Heart right ventricle (tissue), 16 donors: ENCODE measurements at places on chromosomes 3 and 15.
A peak's percentile ranks its signal among the peaks of the same experiment; 100 is the strongest.

DNA sequence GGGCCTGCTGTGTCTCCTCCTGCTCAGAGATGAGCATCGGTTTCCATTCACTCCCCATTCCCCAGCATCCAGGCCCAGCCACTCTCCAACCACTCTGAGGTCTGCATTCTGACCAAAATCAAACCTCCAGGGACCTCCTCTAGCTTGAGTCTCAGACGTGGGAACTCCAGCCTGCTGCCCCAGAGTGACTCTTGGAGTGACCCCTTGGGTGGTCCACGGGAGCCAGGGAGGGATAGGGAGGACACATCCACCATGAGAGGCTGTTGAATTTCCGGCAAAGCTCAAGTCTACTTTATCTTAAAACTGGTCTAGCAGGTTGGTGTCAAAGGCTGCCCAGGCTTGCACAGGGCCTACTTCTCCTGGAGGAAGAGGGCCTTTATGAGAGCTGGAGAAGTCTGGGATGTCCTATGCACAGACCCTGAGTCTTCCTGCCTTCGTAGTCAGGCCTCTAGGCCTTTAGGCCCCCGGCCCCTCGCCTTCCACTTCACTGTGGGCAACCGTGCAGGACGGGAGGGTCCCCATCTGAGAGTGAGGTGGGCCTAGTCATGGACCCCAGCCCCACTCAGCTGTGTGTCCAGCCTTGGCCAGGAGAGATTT, 8.9 kb downstream of the CISH start:
- DNase-seq: no peak

- DNase-seq: no peak
These were observed 381.4 kb downstream of the NTRK3 start for GRCh38 chr15:87874896-87875711.

DNA sequence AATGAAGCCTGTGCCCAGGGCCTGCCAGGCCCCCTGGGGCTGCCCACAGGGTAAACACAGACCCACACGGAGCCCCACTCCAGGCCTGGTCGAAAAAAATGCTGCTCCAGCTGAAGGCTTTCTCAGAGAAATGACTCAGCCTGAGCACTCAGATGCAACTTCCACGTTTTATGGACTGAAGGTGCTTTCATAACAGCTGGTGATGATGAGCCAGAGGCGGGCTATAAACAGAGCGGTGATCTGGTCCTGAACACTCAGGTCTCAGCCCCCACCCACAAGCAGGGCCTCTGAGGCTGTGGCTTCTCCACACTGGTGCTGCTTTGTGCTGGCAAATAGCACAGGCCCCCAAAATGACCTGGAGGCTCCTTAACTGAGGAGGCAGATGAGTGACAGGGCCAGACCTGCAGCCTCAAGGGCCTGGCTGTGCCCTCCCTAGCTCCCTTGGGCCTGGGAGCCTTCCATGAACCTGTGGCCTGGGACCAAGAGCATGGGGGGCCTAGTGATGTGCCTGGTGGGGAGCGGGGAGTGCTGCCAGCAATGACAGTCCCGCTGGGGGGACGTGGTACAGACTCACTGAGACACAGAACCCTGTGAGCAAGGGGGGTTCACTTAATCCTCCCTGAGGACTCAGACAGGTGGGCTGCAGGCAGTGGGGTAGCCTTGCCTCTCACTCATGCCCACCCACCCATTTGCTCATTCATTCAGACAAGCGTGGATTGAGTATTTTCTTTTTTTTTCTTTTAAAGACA, 23.0 kb upstream of the FURIN start:
- no peak for DNase-seq

GRCh38 chr3:184155644-184156521, 706 bp downstream of the DVL3 start:
- peak; percentile 31 for DNase-seq

DNA sequence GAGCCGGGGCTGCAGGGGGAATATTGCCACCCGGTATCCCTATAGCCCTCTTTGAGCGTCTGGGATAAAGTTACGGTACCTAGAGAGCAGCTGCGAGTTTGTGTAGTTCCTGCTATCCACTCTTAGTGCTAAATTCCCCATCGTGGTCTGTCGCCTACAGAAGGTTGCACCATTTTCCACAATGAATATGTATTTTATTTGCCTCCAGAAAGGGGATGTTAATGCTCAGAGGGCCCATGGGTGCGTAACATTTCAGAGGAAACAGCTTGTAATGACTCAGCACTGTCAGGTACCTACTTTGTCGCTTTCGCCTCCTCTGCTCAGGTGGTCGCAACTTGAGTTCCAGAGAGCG, 1.1 kb downstream of the SLCO3A1 start:
- no peak for DNase-seq

- DNase-seq: no peak
These were observed 544 bp upstream of the GATM start for GRCh38 chr15:45378913-45379262.

DNA sequence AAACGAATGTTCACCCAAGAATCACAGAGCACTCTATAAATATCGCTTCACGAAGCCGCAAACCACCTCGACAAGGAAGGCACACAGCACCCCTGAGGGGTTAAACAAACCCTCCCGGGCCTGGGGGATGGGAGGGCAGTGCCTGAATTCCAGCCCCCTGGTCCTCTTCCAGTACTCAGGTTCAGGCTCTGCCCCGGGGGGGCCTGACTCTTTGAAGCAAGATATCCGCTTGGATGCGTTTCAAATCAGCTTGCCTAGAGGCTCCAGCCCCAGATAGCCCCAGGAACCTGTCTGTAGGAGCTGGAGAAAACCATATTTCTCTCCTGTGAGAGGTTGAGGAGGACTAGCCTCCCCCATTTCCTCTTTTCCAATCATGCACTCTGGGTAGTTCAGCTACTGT, 194.7 kb downstream of the WNT5A start:
- no peak for DNase-seq

- no peak for DNase-seq
These were observed 31.8 kb downstream of the RAB6B start for GRCh38 chr3:133863911-133864310.

DNA sequence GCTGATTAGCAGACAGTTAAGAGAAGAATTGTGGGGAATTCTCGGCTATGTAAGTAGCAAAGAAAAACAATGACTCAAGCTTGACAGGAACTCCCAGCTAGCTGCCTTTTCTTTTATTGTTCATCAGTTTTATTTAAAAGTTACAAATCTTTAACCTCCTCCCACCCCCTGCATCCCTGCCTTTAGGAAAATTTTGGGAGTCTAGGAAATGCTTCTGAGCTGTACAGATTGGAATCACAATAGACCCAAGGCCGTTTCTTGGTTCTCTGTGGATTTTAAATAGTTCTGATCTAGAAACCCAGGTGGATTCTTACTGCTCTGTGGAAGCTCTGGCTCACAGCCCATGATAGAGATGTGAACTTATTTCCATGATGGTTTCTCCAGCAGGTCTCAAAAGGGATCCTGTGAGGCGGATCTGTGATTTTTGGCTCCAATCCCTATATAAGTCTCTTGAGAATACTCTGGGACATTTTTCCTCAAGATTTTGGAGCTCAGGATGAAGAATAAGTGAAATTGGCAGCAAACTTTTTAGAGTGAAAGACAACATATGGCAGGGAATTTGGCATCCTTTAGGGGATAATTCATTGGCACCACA, 312.3 kb downstream of the EPHA3 start:
- DNase-seq: peak; percentile 67

DNA sequence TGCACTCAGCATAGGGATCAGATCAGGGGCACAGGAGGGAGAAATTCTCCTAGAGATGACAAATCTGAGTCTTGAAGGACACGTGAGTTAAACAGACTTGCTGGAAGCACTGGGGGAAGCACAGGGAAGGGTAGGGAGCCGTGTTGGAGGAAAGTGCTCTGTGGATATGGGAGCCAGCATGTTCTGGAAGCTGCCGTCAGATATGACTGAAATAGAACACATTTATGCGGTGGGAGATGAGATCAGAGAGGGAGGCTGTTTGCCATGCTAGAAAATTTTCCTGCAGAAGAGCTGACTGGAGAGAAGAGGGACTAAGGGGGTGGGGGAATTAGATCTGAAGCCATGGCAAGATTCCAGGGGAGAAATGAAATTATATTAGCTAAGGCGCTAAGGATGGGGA, 1.8 kb downstream of the TAMM41 start:
- no peak for DNase-seq

DNA sequence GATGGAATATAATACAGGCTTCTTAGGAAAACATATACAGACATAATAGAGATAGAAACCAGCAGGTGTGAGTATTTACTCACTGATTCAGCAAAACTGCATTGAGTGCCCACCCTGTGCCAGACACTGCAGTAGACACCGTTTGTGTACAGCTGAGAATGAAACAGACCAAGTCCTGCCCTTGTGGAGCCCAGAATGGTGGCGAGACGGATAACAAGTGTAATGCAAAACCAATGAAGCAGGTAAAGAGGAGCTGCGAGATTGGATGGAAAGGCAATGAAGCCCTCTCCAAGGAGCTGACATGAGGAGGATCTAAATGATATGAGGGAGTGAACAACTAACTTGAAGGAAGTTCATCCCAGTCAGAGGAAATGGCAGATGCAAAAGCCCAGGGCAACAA, 256.4 kb downstream of the MEX3B start:
- no peak for DNase-seq

DNA sequence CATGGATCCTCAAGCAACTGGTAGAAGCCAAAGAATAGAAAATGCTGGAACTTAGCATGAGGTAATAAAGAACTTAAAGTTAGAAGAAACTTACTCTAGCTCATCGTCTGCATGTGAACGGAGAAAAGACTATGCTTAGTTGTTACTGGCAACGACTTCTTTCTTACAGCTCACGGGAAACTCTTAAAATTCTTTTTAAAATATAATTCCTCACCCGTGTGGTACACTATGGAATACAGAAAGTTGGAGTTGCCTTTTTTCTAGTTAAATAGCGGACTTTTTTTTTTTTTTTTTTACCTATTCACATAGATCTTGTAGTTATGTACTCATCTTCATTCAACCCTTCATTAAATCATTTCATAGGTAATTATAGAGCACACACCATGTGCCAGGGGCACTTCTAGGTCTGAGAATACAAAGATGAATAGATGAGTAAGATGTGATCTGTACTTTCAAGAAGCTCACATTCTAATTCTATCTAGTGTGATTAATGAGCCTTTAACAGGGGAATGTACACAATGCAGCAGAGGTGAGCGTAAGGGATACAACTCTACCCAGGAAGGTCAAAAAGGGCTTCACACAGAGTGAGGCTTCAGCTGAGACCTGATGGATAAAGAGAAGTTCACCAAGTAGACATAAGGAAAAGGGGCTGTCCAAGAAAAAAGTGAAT, 18.4 kb upstream of the KCNMB2 start:
- DNase-seq: no peak

- no peak for DNase-seq
These were observed 10.2 kb upstream of the LINGO1 start for GRCh38 chr15:77642793-77643430.

DNA sequence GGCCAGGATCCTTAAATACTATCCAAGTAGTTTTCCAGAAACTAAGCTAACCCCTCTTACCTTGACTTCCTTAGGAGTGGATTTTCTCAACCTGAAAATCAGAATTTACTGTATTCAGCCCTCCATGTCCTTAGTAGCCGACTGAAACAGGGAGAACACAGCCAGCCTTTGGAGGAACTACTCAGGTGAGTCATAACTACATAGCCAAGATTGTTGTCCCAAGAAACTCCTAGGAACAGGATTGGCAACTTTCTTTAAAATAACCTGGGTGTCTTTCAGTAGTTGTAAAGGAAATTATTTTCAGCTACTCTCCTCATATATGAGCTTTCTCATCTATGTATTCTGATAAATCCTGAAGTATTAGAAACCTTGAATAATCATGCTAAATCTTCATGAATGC, 22.3 kb downstream of the FANCD2OS start:
- no peak for DNase-seq

- no peak for DNase-seq
These were observed 70.0 kb downstream of the EXOG start for GRCh38 chr3:38566215-38566528.

GRCh38 chr3:99875929-99876841, 58.5 kb downstream of the CMSS1 start:
- peak; percentile 84 for DNase-seq

DNA sequence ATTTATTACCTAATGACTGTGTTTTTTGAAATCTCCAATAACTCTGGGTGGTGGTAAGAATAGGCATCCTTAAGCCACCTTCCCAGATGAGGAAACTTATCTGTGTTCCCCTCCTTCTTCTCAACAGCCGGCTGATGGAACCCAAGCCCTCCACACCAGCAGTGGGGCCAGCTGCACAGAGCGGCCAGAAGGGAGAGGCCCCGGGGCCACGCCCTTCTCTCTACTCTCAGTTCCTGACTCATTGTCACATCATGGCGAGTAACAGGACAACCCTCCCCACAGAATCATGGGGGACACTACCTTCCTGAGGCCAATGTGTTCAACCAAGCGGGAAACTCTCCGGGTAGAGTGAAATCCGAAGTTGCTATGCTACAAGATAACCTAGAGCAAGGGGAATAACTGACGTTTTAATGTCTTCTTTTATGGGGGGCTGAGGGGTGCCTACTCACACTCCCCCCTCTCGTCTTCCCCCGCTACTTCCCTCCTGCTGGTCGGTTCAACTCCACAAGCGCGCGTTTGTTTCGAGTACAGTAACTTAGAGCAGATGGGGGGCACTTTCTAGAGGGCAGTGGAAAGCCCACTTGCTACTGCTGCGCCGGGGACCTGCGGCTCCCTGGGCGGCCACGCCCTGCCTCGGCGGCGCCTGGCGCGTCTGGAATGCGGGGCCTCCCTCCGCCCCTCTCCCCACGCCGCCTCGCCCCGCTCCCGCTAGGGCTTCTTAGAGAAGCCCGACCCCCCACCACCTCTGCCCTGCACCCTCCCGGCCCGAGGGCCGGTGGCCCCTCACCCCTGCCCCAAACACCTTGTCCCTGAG, 621 bp downstream of the ANXA2 start:
- DNase-seq: peak; percentile 68

GRCh38 chr3:182235504-182235903, 523.8 kb downstream of the SOX2 start:
- no peak for DNase-seq

- DNase-seq: no peak
These were observed 82.8 kb upstream of the HES1 start for GRCh38 chr3:194053136-194053535.

GRCh38 chr3:71413572-71413971, 170.0 kb downstream of the FOXP1 start:
- no peak for DNase-seq

DNA sequence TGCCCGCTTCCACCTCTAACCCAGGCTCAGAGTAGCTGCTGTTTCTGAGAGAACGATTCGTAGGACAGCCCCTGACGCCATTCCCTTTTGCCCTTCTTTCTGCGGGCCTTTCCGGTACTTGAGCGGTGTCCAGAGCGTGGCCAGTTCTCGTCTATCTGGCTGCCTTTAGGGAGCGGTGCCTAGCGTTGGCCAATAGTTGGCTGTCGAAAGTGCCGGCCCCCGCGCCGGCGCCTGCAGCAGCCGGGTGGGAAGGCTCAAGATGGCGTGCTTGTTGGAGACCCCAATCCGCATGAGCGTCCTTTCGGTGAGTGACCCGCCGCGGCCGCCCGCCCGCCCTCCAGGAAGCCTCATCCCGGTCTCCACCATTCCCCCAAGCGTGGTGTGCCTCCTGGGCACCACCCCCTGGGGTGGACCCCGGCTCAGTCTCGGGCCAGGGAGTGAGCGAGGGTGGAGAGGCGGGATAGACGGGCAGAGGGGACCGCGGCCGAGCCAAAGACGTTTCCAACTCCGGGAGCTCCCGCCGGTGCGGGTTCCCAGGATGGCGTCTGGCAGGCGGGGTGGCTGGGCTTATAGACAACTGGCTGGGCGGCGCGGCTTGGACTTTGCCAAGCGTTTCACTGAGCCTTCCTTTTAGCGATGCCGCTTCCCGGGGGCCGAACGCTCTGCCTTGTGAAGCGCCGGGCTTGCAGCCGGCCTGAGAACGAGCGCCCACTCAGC, at the start of gene ARMC8:
TSS of gene ARMC8 (plus strand) at position 6 of the 717 bp plus-strand sequence. CDS start at position 260, 254 bp downstream.
- DNase-seq: no peak

GRCh38 chr3:98821063-98821462, 57.9 kb downstream of the ST3GAL6 start:
- no peak for DNase-seq
